ENCODE measurements at places on chromosomes 2 and 18.

GRCh38 chr2:204533629-204534370 is 11.5 kb upstream of the PARD3B start:
- ATAC-seq: no peak

DNA sequence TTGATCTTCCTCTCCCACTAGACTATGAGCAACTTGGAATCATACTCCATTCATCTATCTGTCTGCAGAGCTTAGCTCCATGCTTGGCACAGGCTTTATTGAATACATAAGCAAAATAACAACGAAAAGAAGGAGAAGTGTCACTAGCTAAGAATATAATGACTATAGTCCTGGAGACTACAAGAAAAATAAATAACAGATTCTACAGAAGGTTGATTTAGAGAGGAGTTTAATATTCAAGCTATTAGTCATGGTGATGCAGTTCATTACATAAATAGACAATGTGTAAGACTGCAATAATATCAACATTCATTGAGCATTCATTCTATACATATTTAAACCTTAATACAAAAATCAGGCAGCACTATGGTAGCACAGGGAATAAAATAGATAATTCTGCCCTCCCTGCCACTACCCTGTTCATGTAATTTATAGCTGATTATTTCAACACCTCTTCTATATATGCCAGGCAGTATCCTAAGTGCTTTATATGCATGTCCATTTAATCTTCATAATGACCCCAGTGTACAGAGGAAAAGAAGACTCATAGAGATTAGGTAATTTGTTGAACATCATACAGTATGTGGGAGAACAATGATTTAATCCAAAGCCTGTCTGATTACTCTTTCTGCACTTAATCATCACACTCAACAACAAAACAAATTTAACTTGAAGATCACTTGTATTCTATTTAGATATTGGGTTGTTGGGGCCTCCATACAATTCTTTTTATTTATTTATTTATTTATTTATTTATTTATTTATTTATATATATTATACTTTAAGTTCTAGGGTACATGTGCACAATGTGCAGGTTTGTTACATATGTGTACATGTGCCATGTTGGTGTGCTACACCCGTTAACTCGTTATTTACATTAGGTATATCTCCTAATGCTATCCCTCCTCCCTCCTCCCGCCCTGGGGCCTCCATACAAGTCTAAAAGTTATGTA is 165.3 kb downstream of the RNF152 start:
- no peak for ATAC-seq

GRCh38 chr2:224973112-224974016 is 68.9 kb downstream of the DOCK10 start:
- ATAC-seq: peak; percentile 87

GRCh38 chr2:159249990-159250715 is 36.4 kb downstream of the WDSUB1 start:
- no peak for ATAC-seq

DNA sequence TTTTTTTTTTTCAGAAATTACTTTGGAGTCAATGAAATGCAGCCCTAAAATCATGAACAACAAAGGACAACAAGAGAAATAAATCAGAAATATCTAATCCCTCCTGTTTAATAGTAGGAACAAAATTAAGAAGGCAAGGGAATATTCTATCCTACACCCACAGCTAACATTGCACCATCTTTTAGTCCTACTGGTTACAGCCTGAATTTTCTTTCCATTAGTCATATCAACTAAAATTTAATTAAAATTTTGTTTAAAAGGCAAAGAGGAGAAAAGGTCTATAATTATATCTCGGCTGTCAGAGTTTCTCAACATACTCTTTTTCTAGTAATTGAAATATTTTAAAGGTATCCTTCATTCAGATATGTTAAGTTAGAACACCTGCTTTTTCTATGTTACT is 61.9 kb downstream of the DTNA start:
- ATAC-seq: no peak

DNA sequence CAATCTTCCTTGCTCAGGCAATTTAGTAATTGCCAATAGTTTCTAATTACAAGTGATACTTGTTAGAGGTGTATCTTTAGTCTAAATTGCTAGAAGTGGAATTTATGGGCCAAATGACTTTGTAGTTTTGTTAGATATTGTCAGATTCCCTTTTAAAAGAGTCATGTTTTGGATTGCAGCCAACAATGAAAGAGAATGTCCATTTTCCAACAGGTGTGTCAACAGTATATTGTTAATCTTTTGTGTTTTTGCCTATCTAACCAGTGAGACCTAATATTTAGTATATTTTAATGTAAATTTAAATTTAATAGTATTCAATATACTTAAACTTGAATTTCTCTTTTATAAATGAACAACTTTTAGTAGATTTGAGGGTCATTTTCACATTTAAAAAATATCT is 259.4 kb upstream of the ETAA1 start:
- no peak for ATAC-seq

GRCh38 chr2:237455764-237456163 is 31.3 kb upstream of the MLPH start:
- peak; percentile 46 for ATAC-seq

DNA sequence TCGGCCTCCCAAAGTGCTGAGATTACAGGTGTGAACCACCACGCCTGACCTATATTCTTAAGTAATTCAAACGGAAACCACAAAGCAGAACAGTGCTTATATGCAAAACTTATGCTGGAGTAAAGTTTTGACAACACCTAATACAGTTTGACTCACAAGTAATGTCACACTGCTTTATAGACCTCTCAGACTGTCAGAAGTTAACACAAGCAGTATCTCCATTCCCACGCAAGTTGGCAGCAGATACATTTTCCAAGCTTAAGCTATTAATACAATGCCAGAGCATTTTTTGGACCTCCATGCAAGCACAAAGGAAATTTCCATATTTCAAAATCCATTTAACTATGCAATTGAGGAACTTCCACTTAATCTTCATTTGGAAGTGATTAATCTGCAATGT is 21.0 kb upstream of the SANBR start:
- ATAC-seq: peak; percentile 73

- ATAC-seq: no peak
Measured at GRCh38 chr2:96924775-96925747, 55.2 kb upstream of the SEMA4C start.

DNA sequence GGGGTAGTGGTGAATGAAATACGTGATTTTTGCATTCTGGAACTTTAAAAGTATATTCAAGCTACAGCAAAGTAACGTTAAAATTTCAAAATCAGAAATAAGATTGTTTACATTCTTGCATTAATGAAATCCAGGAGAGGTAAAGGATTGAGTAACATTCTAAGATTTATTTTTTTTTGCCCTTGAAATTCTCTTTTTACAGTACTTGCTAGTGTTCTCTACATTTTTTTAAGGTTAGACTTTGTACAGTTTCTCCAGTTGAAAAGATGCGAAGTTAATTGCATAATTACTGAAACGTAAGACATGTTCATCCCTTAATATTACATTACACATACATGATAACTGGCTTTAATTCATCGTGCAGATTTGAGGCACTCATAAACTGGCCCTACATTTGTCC is 74.5 kb downstream of the ACTR3 start:
- no peak for ATAC-seq

DNA sequence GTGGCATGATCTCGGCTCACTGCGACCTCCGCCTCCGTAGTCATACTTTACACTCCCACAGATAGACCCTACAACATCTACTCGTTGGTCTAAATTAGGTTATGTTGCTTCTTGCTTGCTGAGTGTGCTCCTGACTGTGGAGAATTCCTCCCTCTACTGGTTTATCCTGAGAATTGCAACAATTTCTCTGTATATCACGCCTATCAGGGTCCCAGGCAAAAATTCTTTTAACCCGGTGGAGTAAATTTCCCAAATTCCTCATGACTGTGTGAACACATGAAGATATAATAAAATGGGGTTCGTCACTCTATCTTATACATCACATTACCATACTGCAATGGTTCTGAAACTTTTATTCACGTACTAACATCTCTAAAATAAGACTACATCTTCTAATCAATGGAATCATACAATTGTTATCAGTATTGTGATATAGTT is 156.7 kb downstream of the EVA1A start:
- peak; percentile 78 for ATAC-seq

DNA sequence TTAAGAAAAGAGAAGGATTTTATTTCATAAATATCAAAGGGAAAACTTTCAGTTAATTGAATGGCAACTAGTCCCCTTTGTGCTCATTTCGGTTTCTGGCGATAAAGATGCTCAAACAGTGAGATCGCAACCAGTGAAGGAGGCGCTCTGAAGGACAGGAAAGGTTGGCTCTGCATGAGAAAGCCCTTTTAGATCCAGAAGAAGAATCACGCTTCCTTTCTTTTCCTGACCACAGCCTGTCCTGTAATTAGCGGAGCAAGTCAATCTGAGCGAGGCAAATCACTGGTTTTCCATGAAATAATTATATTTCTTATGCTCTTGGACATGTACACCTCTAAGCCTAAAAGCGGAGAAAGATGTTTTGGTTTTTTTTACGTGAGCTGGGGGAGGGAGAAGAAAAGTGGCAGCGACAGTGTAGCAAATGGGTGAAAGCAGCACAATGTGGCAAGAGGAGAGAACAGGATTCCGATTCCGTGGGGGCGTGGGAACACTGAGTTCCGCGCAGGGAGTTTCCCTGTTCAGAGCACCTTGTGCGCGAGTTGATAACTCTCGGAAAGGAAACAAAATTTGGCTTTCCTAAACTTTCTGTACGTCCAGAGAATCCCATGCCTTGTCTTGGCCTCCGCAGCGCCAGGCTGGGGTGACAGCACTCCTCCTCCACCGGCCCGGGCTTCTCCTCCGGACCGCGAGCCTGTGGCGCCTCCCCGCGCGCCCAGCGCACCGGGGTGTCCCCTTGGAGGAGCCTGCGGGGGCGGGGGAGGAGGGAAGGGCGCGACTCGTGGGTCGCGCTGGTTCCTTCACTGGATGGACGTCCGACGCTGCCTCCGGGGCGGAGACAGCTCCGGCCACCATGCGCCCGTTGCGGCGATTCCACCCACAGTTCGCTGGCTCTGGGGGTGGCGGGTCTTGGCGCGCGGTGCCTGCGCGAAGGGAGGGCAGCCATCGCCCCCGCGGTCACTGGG is 620 bp upstream of the SLC9A2 start:
- ATAC-seq: no peak

DNA sequence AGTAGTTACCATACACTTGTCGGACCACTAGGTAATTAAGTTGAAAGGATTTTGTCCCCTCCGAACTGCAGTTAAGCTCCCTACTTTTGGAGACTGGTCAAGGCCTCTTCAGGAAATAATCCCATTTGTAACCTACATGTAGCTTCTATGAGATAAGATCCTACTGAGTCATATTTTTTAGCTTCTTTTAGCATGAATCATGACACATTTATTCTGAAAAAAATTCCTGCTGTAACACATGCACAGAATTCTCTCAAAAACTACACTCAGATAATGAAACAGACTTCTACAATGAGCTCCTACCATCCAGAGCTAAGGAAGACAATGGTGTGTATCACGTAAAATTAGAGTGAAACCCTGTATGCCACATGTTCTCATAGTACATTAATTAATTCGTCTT is 100.7 kb upstream of the CCDC195 start:
- ATAC-seq: no peak

- ATAC-seq: no peak
Measured at GRCh38 chr2:180955101-180955500, 25.3 kb upstream of the UBE2E3 start.

DNA sequence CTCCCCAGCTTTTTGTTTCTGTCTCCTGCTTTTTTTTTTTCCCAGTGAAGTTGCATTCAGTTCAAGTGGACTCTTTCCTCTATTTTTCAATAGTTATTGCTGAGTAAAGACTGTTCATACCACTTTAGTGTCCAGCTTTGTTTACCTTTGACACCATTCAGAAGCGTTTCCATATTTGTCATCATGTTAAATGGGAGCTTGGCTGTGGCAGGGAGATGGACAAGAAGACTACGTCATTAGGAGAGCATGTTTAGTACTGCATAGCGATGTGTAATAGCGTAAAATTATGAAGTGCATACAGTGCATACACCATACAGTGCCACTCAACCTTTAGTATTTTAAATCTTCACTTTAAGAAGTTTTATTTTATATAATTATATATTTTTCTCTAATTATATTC is 655.9 kb downstream of the DCC start:
- ATAC-seq: no peak

GRCh38 chr2:47299555-47299954 is 103.4 kb upstream of the MSH2 start:
- ATAC-seq: no peak

DNA sequence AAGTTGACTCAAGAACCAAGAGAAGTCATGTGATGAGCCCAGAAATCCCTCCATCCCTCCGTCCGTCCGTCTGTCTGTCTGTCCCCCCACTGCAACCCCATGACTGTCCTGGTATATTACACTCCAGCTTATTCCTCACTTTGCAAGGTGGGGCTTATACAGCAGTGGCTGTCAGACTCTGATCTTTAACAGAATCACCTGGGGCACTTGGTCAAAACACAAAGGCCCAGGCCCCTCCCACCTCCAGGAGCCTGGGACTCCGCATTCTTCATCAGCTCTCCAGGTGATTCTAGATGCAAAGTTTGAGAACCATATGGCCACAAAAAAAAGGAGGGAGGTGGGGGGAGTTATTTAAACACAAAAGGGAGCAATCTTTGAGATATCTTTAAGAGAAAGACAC is 61.4 kb downstream of the MYO5B start:
- ATAC-seq: no peak

DNA sequence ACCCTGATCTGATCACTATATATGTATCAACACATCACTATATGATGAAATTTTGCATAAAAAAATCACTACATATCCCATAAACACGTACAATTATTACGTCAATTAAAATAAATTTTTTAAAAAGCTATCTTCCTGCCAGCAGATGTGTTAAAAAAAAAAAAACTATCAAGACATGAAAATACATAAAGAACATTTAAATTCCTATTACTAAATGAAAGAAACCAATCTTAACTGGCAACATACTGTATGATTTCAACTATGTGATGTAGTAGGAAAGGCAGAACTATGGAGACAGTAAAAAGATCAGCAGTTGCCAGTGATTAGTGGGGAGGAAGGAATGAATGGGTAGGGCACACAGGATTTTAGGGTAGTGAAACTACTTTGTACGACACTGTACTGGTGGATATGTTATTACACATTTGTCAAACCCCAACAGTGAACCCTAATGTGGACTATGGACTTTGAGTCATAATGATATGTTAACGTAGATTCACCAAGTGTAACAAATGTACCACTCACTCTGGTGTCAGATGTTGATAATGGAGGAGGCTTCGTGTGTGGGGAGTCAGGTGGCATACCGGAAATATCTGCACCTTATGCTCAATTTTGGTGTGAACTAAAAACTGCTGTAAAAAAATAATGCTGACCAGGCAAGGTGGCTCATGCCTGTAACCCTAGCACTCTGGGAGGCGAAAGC is 27.4 kb downstream of the USP34 start:
- ATAC-seq: peak; percentile 97

Measured in stimulated activated memory B cell treated with anti-CD40 and anti-IgM and Interleukin-4, amounts not matched to agents 10 μg/mL and 1 μg/mL and 100 μg/mL, for 72 hours (primary cell).